ENCODE measurements at places on chromosomes 13 and 19.

GRCh38 chr19:5987077-5987818, 9.3 kb upstream of the RANBP3 start:
- peak; percentile 39 for DNase-seq

GRCh38 chr19:28024920-28025319, 1188.0 kb downstream of the UQCRFS1 start:
- no peak for DNase-seq

- no peak for DNase-seq
Observed at GRCh38 chr19:19280561-19280960, 7.5 kb upstream of the TM6SF2 start.

- no peak for DNase-seq
Observed at GRCh38 chr19:51726049-51726448, 2.3 kb upstream of the HAS1 start.

DNA sequence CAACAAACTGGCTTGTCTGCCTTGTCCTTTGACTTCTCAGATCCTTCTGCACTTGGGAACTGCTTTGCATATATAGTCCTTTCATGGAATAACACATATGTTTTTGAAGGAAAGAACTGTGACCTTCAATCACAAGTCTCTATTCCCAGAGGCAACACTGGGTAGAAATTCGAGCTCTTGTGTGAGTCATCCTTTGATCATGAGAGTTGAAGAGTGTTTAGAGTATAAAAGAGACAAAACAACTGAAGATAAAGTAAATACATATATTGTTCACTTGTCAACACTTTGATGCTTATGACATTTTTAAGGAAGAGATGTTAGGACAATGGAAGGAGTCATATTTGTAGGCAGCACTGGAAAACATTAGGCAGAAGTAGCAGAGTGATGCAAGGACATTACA, 5.2 kb upstream of the OR7A5 start:
- DNase-seq, result no peak

DNA sequence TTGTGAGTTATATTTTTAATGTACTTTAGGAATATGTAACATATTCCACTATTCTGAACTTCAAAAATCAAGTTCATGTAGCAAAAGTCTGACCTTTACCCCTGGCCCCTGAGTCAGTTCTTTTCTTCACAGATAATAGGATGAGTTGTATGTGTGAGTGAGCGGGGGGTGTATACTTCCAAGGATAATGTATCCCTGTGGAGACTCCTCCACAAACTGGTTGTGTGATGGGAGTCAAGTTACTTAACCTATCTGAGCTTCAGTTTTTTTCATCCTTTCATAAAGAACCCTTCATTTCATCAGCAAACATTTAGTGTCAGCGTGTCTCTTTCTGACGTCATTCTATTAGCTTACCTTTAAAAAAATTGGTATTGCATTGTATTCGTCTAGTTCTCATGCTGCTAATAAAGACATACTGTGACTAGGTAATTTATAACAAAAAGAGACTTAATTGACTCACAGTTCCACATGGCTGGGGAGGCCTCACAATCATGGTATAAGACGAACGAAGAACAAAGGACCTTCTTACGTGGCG, 288.1 kb upstream of the GPC6 start:
- DNase-seq, result no peak

GRCh38 chr19:54521022-54521859, 18.6 kb downstream of the LAIR2 start:
- DNase-seq, result no peak

GRCh38 chr13:43353631-43354030, 330.2 kb downstream of the DNAJC15 start:
- DNase-seq, result no peak

- DNase-seq, result no peak
Observed at GRCh38 chr19:33905937-33906577, 109.4 kb downstream of the KCTD15 start.

DNA sequence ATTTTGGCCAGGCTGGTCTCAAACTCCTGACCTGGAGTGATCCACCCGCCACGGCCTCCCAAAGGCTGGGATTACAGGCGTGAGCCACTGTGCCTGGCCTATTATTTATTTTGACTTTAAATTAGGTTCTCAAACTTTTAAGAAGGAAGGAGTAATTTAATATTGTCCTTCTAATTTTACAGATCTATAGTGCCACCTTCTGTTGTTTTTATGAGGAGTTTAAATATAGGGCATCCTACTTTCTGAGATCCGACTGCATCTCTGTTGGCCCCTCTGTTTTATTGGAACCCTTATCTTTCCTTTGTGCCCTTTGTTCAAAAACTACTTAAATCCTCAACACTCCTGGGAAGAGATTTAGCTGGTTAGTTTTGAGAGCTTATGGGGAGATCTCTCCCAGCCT, 25.4 kb upstream of the ZMYM5 start:
- no peak for DNase-seq

DNA sequence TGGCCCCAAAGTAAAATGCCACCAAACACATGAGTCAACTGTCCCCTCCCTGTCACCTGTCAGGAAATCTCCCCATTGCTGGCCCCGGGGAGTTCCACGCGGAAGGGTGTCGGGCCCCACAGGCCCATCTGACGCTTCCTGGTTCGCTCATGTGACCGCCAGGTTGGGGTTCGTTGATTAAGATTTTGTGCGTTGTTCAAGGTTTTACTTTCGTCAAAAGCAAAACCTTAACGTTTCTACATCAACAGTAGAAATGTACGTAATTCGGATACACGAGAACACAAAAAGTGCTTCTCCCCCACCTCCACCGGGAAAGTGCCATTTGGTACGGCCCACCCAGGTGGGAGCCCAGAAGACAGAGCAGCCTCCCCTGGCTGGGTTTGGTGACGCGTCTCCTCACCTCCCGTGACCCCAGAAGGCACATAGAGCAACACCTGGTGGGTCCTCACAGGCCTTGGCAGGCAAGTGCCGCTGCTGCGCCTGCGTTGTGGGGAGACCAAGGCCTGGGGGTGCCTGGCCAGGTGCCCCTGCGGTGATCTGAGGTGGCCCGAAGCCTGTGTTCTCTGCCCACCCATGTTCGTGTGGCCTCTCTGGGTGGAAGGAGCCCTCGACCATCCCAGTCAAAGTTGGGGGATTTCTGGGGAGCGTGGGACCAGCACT, 161.6 kb downstream of the KDM4B start:
- DNase-seq, result no peak

- no peak for DNase-seq
Observed at GRCh38 chr13:50629497-50629896, 214.0 kb downstream of the DLEU7 start.

DNA sequence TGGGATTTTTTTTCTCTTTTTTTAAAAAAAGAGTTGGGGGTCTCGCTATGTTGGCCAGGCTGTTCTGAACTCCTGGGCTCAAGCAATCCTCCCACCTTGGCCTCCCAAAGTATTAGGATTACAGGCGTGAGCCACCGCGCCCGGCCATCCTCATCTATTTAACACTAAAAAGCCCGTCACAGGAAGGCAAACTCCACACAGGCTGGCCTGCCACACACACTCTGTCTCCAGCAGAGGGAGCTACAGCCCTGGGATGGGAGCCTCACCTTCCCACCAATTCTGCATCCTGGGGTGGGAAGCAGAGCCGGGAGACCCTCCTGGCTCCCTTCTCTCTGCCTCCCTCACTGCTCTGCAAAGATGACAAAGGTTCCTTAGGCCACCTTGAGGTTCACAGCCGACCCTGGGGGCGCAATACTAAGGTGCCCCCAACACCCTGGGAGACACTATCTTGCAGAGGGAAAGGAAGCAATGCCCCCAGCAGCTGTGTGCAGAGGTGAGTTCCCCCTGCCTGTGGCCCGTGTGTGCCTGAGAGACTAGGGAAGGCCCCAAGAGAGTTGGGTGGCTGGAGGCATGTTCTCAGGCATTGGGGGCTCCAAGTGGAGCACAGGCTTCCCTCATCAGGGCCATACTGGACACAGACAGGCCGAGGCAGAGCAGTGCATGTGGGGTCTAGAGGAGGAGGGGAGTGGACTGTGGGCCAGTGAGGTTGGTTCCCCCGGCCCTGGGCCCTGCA, 27.4 kb upstream of the TIMM44 start:
- DNase-seq, result no peak

DNA sequence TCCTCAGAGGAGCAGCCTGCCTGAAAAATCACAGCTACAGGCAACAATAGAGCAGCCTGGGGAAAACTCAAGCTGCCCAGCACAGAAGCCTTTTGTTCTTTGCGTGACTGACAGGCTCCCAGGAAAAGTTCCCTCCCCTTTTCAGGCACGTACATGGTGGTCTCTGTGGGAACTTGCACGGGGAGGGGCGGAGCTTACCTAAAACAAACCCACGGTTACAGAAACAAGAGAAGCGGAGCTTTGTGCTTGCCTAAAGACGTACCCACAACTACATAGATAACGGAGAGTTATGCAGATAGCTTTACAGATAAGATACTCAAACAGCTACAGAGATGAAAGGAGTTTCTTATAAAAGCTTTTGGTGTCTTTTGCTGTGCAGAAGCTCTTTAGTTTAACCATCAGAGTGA, 11.4 kb downstream of the ETFB start:
- no peak for DNase-seq

DNA sequence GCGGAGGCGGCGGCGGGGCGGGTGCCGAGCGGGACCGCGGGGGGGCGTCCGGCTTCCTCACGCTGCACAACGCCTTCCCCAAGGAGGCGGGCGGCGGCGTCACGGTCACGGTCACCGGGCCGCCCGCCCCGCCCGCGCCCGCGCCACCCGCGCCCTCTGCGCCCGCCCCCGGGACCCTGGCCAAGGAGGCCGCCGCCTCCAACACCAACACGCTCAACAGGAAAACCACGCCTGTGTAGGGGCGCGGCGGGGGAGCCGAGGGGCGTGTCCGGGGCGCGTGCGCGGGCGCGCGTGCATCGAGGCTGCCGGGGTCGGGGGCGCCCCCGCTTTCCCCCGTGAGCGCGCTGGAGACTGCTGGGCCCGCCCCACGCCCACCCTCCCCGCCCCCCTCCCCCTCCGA, 8.8 kb upstream of the CACNG6 start:
- DNase-seq, result no peak

- no peak for DNase-seq
Observed at GRCh38 chr13:75445717-75446499, 36.1 kb downstream of the TBC1D4 start.

- no peak for DNase-seq
Observed at GRCh38 chr19:33175886-33176669, 18.1 kb upstream of the LRP3 start.

DNA sequence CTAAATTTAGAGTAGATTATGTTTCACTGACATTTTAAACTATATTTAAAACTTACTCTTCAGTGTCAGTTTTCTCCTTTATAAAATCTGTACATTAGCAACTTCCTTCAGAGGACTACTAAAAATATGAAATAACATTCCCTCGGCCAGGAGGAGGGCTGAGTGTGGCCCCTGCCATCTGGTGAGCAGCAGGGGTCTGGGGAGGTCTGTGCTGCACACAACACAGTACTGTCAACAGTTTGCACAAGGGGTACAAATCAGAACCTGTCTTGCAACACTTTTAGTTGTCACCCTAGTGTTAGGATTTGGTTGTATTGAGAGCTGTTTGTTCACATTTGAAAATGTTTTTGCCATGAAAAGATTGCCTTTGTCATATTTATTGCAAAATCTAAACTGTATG, 48.9 kb downstream of the TPP2 start:
- DNase-seq, result no peak

GRCh38 chr19:13120817-13121216, 2.8 kb downstream of the NACC1 start:
- no peak for DNase-seq

- DNase-seq, result no peak
Observed at GRCh38 chr19:38850976-38851621, 1.3 kb upstream of the HNRNPL start.

DNA sequence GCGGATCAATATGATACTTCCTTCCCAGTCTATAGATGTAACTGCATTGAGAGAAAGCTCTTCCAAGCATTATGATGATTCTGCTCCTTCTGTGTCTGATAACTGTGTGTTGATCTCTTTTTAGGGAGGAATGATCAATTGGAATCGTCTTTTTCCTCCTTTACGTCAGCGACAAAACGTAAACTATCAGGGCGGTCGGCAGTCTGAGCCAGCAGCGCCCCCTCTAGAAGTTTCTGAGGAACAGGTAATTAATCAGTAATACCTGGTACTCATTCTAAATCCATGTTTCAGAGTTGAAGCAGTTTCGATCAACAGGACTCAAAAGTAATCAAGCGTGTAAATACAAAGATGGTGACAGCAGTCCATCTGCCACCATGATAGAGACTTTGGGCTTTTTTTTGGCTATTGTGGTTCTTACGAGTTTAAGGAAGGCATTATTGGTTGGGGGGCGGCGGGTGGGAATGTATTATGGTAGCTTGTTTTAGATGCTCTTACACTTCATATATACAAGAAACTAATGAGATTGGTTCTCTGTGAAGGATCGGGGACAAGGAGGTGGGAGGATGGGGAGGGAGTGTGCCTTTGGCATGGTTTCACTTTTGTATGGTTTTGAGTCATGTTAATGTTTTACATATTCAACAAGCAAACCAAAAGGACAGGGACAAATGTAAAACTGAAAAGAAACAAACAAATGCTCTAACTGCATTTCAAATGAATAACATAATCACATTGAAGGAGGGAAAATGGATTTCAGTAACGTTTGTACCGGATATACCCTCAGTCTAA, 60.7 kb upstream of the GPR183 start:
- no peak for DNase-seq

DNA sequence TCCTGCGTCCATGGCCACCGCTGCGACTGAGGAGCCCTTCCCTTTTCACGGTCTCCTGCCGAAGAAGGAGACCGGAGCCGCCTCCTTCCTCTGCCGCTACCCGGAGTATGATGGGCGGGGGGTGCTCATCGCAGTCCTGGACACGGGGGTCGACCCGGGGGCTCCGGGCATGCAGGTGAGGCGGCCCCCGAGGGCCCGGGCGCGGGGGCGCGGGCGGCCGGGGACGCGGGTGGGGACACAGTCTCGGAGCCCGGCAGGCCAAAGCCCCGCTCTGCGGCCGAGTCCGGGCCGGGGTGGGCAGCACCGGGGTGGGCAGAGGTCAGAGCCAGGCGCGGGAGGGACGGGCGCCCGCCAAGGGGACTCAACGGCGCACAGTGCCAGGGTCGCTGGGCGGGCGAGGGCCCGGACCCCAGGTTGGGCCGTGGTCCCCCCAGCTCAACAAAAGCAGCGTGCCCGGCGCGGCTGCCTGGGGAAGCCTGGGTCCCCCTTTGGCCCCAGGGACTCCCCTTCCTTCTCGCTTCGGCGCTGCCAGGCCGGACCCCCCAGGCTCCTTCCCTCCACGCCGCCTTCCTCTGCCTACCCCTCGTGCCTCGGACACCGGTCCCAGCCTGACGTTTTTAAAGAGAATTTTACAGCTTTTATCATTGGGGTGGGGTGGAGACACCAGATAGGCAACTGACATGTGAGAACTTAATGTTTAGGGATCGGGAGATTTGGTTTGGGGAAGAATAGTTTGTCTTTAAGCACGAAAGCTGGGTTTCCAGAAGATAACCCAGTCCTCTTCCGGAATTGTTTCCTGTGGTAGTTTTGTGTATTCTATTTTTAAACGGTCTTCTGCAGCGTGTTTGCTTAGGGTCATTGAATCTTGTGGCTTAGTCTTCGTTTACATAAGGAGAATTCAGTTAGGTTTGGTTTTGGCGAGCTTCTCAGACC, 509 bp downstream of the TPP2 start:
- DNase-seq, result no peak

DNA sequence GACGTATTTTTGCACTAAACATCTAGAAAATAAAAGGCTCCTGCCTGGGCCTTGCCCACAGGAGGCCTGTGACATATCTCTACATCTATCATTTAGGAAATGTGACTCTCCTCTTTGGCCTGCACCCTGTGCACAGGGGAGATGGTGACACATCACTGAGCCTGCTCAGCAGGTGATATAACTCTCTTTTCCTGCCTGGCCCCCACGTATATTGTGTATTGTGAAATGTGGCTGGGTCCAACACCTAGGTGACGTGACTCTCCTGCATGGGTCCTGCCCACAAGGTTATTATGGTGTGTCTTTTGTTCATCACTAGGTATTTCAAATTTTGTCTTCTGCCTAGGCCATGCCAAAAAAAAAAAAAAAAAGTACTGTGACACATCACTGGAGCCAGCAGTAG, 61.4 kb upstream of the ZNF724 start:
- DNase-seq, result no peak
